ENCODE measurements at places on chromosomes 6 and 20.

- no peak for DNase-seq
Observed at GRCh38 chr20:8255945-8256632, 124.0 kb downstream of the PLCB1 start.

DNA sequence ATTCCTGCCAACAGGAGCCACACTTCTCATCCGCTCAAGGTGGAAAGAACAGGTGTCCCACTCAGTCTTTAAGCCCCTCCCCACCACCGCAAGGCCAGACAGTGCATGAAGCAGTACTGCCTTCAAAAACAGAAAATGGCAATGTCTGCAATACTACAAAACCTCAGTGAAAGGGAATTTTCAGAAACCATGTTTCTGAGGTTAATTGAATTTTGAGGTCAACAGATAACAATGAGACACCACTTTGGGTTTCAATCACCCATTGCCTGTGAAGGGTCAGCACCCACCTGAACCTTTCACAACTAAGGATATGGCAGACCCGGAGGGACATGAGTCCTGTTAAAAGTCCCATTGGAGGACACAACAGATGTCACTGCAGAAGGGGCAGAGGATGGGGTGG is 13.0 kb downstream of the ZC3H12D start:
- DNase-seq = no peak

GRCh38 chr6:125843593-125843992 is 52.8 kb downstream of the NCOA7 start:
- DNase-seq = no peak

- no peak for DNase-seq
Observed at GRCh38 chr6:156279261-156279969, 497.8 kb upstream of the ARID1B start.

GRCh38 chr6:1001655-1002349 is 308.9 kb upstream of the EXOC2 start:
- DNase-seq = no peak

- no peak for DNase-seq
Observed at GRCh38 chr6:56655249-56655648, 12.6 kb upstream of the DST start.

- DNase-seq = no peak
Observed at GRCh38 chr6:140561701-140562100, 1187.3 kb upstream of the CITED2 start.

- DNase-seq = no peak
Observed at GRCh38 chr6:144090384-144090783, 5.0 kb downstream of the SF3B5 start.

DNA sequence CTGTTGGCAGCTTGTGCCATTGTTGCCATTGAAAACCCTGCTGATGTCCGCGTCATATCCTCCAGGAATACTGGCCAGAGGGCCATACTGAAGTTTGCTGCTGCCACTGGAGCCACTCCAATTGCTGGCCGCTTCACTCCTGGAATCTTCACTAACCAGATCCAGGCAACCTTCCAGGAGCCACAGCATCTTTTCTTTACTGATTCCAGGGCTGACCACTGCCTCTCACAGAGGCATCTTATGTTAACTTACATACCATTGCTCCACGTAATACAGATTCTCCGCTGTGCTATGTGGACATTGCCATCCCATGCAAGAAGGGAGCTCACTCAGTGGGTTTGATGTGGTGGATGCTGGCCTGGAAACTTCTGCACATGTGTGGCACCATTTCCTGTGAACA is 221.8 kb upstream of the FAM83B start:
- no peak for DNase-seq

GRCh38 chr20:59463541-59463940 is 140.8 kb upstream of the PHACTR3 start:
- no peak for DNase-seq

DNA sequence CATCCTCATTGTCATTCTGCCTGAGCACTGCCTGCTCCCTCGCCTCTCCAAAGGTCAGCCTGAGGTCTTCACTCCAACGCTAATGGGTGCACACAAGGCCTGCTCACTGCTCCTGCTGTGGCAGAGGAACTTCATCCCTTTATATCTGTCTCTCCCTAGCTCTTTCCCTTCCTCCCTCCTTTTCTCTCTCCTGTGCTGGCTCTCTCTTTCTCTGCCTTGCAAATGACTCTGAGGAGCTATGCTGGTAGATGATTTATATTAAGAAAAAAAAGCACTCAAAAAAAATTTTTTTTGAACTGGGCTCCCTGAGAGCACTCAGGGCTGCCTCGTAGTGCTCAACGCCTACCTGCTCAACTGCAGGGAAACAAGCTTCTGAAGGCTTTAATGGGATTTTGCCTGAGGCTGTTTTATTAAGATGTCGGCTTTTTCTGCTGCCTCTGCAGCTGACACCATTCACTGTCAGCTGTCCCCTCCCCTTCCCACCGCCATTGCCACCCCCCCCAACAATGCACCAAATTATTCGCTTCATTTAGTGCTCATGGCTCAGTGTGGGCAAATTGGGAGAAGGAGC is 137.7 kb upstream of the DEFB112 start:
- DNase-seq = no peak

GRCh38 chr20:51507216-51508036 is 35.1 kb downstream of the NFATC2 start:
- no peak for DNase-seq

- DNase-seq = no peak
Observed at GRCh38 chr6:33731751-33732282, 14.9 kb downstream of the IP6K3 start.

GRCh38 chr6:149963212-149963461 is 606 bp upstream of the ULBP1 start:
- peak; percentile 18 for DNase-seq

GRCh38 chr6:48825501-48826151 is 637.4 kb downstream of the MMUT start:
- DNase-seq = no peak

DNA sequence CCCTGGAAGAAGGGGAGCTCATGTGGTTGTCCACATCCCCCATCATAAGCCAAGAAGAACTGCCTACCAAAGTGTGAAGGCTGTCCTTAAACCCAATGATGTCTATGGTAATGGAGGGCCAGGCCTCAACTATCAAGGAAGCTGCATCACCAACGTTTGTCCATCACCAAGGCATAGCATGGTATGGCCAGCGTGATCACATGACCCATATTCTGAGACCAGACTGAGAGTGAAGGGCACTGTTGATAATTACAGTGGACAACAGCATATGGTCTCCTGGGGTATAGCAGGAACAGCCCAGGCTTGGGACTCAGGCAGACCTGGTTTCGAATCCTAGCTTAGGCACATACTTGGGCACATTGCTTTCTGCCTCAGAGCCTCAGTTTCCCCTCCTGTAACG is 218.2 kb upstream of the RREB1 start:
- no peak for DNase-seq

- no peak for DNase-seq
Observed at GRCh38 chr20:32352121-32352720, 5.9 kb upstream of the ASXL1 start.

- DNase-seq = no peak
Observed at GRCh38 chr6:90462102-90462501, 124.8 kb downstream of the MAP3K7 start.

DNA sequence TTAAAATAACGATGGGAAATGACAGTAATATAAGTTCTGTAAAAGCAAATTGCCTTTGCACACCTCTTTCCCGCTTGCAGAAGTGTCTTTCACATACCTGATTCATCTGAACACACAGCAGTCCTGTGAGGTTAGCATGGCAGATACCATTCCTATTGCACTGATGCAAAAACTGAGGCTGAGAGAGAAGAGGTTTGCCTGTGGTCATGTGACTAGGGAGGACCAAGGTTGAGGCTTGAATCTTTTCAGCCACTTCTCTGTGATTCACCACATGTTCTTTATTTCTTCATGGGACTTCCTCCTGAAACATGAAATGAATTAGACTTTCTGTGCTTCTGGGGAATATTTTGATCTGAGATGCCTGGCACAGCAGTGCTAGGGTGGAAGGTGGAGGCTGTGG is 92.9 kb downstream of the VEGFA start:
- no peak for DNase-seq

DNA sequence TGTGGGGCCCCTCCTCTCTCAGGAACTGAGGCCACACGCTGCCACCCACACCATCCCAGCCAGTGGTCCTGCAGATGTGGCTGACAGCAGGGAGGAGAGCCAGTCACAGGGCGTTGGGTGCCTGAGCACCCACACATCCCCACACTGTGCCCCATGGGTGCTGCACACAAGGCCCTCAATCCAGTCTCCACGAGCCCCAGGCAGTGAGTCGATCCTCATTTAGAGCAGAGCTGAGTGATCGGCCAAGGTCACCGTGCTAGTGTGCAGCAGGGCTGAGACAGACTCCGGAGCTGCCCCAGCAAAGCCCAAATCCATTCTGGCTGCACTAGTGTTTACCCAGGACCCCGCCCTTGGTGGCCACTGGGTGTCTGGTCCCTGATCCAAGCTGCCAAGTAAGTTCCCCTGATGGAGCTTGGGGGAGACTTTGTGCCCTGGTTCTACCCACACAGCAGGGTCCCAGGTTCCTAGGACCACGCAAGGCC is 9.0 kb downstream of the C20orf203 start:
- no peak for DNase-seq

DNA sequence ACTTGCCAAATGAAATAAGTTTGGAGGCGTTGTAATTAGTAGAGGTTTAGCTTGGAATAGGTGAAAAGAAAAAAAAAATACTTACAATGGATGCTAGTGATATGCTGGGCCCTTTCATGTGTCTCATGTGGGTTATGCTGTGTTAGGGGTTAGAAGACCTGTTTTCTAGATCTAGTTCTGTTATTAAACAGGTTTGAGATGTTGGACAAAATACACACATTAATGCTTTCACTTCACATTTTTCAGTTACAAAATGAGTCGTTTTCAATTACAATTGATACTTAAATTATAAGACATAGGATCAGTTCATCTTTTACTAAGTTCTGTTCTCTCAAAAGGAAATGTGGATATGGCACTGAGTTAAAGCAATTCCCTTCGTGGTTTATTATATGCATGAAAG is 509.8 kb downstream of the EPM2A start:
- DNase-seq = no peak

GRCh38 chr6:11917951-11918738 is 94.0 kb upstream of the HIVEP1 start:
- DNase-seq = no peak

GRCh38 chr20:45892828-45893500 is 1.8 kb downstream of the CTSA start:
- DNase-seq = no peak

DNA sequence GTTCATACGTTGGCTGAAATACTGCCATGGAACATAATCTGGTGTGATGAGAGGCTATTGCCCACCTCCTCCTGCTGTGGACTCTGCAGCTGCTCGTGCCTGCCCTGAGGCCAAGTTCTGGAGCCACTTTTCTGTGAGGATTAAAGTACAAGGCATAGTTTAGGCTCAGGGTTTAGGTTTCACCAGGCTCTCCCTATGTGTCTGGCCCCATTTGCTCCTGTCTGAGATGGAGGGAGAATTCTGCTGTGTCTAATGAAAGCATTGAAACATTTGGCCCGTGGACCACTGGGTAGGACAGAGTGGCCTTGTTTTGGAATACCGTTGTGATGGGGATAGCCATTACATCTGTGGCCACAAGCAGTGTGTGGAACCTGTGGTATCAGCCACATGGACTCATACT is 5.9 kb downstream of the WRNIP1 start:
- DNase-seq = no peak

DNA sequence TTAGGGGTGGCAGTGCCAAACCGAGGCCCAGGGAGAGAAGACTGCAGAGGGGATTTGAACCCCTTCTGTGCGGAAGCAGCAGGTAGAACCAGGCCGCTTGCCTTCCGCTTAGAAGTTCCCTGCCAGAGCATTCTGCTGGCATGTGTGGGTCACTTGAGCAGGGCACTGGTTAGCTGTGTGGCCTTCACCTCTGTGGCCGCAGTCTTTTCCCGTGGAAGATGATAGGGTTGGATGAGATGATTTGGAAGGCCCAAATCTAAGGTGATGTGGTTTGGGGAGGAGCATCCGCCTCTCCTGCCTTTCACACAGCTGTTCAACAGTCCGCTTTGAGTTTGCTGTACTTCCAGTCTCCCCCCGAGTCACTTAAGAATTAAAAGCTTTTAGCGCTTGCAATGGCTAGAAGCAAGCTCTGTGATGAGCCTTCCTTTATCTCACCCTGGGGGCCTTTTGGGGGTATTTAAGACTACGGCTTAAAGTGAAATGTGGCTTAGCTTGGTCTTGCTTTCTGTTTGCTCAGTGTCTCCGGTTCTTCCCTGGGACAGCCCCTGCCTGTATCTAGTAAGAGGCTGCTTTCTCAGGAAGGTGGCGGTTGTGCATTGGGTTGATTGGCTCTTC is 743 bp downstream of the CMTR1 start:
- DNase-seq = peak; percentile 9

DNA sequence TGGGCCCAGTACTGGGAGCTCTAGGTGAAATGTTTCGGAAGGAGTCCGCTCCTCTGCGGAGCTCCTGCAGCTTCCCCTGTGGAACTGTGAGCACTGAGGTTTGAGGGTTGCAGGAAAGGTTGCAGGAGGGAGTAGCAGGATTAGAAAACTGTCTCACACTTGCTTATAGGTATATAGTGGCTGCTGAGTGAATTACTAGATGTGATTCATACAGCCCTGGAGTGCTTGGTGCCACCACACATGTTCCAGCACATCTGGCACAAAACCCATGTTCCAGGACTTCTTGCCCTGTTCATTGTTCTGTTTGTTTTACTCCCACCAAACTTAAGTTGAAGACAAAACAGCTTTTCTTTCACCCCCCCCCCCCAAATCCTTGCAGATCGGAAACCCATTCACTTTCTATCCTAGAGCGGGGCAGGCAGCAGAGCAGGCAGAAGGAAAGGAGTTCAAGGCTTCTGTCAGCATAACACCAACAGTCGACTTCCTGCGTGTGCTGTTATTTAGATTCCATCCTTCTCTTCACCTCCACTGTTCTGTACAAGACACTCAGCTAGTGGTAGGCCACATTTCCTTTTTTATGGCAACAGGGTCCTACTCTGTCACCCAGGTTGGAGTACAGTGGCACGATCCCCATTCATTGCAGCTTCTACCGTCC is 669 bp upstream of the PEX6 start:
- DNase-seq = no peak

GRCh38 chr6:161318456-161318855 is 44.6 kb upstream of the AGPAT4 start:
- DNase-seq = no peak

DNA sequence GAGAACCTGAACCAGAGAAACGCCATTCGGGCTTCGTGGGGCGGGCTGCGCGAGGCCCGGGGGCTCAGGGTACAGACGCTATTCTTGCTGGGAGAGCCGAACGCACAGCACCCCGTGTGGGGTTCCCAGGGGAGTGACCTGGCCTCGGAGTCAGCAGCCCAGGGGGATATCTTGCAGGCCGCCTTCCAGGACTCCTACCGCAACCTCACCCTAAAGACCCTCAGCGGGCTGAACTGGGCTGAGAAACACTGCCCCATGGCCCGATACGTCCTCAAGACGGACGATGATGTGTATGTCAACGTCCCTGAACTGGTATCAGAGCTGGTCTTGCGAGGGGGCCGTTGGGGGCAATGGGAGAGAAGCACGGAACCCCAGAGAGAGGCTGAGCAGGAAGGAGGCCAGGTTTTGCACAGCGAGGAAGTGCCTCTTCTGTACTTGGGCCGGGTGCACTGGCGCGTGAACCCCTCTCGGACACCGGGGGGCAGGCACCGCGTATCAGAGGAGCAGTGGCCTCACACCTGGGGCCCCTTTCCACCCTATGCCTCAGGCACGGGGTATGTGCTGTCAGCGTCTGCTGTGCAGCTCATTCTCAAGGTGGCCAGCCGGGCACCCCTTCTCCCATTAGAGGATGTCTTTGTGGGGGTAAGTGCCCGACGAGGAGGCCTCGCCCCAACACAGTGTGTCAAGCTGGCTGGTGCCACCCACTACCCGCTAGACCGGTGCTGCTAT is 904 bp downstream of the B3GALT4 start:
- no peak for DNase-seq

GRCh38 chr6:113879186-113880096 is 22.3 kb downstream of the MARCKS start:
- DNase-seq = no peak

- no peak for DNase-seq
Observed at GRCh38 chr20:40638414-40638813, 50.6 kb downstream of the MAFB start.
